ENCODE measurements at places on chromosomes 7 and 10.

DNA sequence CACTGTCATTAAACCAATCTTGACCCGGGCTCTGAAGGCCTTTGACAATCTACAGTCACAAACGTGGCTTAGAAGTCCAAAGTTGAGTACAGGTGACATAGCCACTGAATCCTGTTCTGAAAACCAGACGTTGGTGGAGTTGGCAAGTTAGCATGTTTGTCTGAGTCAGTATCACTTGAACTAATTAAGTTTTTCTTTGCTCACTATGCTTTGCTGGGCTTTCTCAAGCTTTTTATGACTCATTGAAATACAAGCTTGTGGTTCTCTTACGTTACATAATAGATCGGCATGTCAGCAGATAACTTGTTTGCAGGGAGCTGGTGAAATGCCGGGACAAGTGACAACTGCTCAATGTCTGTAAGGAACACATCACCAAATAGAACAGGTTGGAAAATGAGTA lies 53.8 kb downstream of the ARL5B start:
- DNase-seq: no peak

DNA sequence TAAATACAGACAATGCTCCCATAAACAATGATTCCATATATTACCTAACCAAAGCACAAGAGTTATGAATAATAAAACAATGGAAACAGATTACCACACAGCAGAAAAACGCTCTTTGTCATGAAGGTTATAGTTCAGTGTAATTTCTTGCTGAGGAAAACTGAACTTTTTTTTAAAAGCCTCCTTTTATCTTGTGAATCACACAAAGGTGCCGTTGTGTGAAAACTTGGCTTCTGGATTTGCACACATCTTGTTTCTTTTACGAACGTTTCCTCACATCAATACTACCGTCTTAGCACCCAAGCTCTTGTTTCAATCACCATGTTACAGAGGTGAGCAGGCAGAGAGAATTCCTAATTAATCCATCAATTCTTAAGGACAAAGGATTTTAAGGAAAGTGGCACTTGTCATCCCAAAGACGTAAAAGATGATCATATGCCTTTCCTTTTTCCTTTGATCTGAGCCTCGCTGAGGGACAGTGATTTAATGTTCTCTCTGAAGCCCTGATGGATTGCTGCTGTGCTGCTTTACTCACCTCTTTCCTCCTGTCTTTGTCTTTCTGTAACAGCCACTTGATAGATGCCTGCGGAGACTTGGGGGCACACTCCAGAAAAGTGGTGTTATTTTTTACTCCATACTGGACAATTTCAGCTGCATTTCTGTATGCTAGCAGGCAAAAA lies 110.1 kb downstream of the CD36 start:
- no peak for DNase-seq

DNA sequence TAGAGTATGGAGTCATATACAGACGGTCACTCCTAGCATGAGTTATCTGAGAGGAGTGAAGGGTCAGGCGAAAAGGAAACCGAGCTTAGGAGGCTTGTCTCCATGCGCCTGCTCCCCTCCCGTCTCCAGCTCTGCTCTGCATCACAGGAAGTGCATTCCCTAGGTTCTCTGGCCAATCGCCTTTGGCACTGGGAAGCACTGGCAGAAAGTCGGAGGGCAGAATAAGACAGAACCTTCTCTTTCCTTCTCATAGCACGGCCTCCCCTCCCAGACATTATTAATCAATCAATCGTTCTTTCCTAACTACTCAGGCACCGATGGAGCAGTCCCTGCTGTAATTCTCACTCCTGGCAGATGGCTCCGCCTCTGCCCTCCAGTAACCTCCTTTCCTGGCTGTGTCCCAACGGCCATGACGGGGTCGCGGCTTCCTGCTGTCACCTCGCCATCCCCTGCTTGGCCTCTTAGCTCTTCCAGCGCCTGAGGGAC lies 177.1 kb downstream of the FRMD4A start:
- DNase-seq: peak; percentile 40

- peak; percentile 76 for DNase-seq
Observed at GRCh38 chr10:102450374-102451104, 804 bp downstream of the C10orf95 start.

DNA sequence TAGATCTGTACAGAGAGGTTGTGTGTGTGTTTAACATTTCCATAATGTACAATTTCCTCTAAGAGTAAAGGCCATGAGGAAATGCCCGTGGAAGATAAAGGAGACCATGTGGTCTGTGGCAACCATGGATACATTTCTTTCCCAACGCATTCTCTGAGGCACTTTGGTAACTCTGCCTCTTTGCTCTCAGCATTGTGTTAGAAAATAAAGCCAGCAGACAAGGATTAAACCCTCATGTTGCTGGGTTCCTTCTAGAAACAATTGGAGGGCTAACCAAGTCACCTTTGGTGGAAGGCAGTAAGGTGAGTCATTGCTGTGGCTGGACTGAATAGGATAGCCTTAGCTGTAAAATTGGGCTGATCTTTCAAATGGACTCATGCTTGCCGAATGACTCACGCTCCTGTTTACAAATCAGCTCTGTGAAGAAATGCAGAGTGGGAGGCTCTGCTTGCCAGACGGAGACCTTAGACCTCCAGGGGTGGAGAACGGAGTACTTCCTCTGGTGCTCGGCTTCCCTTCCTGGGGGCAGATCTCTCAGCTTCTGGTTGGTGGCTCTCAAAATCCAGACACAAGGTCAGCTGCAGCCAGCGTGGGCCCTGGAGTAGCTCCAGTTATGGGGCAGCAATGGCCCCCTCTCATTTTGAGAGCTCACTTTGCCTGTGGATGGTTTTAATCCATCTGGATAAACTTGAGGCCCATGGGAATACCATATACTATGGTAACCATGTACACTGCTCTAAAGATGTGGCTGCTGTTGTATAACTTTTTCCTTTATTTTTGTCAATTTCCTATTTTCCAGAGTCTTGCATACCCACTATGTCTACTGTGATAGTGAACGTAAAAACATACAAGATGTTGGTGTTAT lies 137.3 kb downstream of the TCF7L2 start:
- peak; percentile 94 for DNase-seq
